Stimulated activated CD4-positive, alpha-beta T cell treated with anti-CD3 and anti-CD28 coated beads, Interleukin-4, amount 100 ng/mL, for 24 hours (primary cell): ENCODE measurements at places on chromosomes 13 and 19.

DNA sequence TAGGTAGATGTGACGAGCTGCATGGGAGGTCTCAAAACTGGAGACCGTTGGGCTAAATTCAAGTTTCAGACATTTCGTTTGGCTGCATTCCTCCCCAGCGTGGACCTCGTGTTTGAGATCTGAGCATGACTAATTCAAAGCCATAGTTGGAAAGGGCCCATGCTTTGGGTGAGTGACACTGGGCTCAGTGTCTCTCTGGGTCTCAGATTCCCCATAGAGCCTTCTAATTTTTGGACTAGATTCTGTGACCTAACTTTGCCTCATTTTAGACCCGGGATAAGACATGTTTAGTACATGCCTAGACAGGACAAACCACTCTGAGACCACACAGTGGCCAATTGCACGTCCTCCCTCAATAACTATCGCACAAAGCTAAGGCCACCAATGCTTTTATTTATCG is 16.6 kb downstream of the CKM start:
- no peak for DNase-seq

DNA sequence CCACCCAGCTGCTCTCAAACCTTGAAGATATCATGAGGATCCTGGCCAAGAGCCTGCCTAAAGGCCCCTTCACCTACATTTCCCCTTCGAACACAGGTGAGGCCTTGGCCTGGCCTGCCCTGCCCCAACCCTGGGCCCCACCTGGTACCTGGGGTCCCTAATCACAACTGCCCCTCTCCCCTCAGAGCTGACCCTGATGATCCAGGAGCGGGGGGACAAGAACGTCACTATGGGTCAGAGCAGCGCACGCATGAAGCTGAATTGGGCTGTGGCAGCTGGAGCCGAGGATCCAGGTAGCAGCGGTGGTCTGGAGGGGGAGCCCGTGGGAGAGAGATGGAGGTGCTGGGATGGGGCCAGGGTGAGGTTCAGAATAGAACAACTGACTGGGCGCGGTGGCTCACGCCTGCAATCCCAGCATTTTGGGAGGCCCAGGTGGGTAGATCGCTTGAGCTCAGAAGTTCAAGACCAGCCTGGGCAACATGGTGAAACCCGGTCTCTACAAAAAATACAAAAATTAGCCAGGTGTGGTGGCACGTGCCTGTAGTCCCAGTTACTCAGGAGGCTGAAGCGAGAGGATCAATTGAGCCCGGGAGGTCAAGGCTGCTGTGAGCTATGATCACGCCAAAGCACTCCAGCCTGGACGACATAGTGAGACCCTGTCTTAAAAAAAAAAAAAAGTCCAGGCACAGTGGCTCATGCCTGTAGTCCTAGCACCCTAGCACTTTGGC is 17.5 kb downstream of the DDX39A start:
- no peak for DNase-seq

- no peak for DNase-seq
Observed at GRCh38 chr19:4464815-4465581, 7.1 kb upstream of the HDGFL2 start.

- no peak for DNase-seq
Observed at GRCh38 chr13:27834095-27834494, 41.8 kb downstream of the GSX1 start.
